ENCODE measurements at places on chromosomes 12 and 14.

DNA sequence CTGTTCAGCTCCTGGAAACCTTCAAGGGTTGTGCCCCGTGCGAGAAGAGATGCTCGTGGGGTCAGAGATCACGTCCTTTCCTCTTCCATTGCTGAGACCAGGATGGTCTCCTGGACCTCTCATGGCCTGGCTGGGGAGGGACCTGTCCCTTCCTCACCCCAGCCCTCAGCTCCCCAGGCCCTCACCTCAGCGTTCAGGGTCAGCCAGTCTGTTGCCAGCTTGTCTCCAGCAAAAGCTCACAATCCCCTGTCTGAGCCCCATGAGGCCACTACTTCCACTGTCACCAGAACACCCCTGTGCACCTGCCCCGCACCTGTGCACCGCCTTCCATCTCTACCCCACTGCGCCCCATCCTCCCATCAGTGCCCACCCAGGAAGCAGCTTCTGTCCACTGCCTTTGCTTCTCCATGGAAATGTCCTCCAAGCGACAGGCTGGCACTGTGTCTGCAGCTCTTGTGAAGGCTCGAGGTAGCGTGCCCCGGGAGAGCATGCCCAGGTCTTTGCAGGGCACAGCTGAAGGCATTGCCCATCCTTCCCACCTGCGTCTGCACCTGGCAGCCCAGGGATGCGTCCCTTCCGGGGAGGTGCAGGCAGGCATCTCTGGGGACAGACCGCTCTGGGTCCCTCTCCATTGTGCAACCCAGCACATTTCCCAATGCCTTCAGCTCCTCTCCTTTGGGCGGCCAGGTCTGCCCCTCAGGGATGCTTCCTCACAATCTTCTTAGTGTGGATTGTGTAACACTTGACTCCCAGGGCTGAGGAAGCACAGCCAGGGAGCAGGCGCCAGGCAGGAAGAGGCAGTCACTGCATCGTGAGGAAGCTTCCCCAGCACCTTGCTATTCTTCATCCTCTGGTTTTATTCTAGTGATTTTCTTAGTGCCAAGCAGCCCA, 179.6 kb downstream of the ADGRD1 start:
- no peak for DNase-seq

GRCh38 chr14:31921721-31922120, 155.4 kb upstream of the ARHGAP5 start:
- no peak for DNase-seq

DNA sequence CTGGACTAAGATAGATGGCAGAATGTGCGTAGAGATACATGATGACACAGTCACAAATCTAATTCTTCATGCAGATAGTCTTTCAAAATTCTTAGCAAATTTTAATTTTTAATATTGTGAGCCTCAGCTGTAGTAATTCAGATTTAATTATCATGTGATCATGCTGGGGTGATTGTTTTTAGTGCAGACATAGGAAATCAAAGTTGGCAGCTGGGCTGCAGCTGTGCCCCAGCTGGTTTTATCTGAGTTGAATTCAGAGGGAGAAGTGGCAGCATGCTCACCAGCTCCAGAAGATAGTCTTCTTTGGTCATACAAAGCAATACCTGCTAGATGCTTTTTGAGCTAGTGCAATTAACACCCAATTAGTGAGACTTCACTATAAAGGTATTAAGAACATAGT, 292.9 kb downstream of the RAD51B start:
- no peak for DNase-seq

GRCh38 chr12:4251216-4251891, 22.2 kb upstream of the CCND2 start:
- no peak for DNase-seq

DNA sequence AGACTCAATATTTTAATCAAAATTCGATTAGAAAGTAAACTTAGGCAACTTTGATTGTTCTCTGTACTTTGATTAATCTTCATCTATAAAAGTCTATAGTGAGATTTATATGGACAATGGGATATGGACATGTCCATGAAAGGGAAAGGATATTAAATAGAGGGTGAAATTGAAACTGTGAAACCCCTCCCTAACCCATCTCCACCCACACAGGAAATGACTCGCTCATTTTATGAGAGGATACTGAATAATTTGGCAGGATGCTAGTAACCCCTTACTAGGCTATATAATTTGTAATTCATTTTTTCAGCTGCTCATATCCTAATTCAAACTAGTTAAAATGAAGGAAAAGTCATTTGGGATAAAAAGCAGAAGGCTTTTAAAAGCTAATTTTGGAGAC, 328.0 kb upstream of the ATP2B1 start:
- no peak for DNase-seq

- no peak for DNase-seq
Measured at GRCh38 chr14:58547649-58548048, 90.1 kb upstream of the DACT1 start.
